ENCODE measurements at places on chromosomes 6 and 20.

GRCh38 chr6:73983367-73983766, 287.4 kb downstream of the CD109 start:
- DNase-seq, result no peak

GRCh38 chr6:150482883-150483409, 114.1 kb downstream of the IYD start:
- no peak for DNase-seq

GRCh38 chr6:111585241-111585973, 20.3 kb downstream of the TRAF3IP2 start:
- DNase-seq, result no peak

DNA sequence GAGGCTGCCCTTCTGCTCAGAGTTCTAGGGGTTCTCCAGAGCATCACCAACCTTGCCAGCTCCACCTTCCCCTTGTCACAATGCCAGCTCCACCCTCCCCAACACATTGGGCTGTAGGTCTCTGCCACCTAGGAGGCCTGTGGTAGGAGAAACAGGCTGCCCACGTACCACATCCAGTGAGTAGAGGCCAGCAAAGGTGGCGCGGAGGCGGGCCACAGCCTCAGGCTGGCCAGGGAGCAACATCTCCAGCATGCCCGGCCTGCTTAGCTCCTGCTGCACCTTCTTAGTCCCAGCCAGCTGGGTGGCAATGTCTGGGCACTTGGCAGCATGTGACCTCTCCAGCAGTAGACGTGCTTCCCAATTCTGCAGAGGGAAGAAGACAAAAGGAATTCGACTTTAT, 23.8 kb downstream of the GSS start:
- no peak for DNase-seq

- DNase-seq, result no peak
These were observed 20.9 kb downstream of the GPR63 start for GRCh38 chr6:96816301-96816817.

- no peak for DNase-seq
These were observed 150.8 kb upstream of the STXBP5 start for GRCh38 chr6:147053311-147053921.

- no peak for DNase-seq
These were observed 10.7 kb downstream of the TXNDC5 start for GRCh38 chr6:7899889-7900213.

GRCh38 chr6:3379482-3380060, 77.3 kb downstream of the SLC22A23 start:
- DNase-seq, result no peak

DNA sequence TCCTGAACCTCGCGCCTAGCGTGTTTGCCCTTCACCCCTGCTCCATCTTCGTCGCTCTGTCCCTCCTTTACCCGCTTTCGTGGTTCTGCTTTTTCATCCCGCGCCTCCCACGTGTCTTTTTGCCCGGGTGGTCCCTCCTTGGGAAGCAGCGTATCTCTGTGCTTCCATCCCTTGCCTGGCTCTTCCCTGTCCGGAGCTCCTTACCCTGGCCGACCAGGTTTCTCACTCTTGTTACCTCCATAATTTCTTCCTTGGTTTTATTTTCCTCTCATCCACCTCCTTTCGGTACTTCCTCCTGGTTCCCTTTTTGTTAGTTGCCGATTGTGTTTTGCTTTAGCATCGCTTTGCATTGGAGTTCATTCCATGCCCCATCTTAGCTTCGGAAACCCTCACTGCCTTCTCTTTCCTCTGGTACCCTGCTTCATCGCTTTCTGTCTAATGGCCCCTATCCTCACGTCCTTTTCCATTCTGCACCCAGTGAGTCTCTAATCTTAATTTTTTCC, 735 bp downstream of the FAM135A start:
- no peak for DNase-seq

DNA sequence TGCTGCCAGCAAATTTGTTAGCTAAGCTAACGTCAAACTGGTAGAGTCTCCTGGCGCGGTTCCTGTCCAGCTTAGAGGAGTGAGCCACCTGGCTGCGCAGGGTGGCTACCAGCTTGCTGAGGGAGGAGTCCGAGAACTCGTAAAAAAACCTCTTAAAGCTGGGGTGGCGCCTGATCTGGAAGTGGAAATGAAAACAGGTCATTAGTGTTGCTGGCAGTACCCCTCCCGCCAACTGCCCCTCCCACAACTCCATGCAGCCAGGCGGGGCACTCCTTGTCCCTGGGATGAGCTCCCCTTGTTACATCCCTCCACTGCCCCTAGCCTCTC, 17.3 kb downstream of the BNIP5 start:
- DNase-seq, result no peak

DNA sequence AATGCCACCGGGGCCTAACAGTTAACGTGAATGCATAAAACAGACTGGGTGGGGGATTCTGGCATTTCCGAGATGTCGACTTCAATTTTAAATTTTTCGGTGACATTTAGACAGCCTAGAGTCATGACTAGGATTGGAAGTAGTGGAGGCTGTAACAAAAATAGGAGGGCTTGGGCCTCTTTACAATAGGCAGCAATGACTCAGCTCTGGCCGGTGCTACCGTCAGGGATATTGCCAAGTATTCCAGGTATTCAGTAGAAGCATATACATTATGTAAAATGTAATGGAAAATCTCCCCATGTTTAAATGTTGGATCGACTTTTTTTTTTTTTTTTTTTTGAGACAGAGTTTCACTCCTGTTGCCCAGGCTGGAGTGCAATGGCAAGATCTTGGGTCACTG, 136.2 kb upstream of the STMND1 start:
- no peak for DNase-seq

DNA sequence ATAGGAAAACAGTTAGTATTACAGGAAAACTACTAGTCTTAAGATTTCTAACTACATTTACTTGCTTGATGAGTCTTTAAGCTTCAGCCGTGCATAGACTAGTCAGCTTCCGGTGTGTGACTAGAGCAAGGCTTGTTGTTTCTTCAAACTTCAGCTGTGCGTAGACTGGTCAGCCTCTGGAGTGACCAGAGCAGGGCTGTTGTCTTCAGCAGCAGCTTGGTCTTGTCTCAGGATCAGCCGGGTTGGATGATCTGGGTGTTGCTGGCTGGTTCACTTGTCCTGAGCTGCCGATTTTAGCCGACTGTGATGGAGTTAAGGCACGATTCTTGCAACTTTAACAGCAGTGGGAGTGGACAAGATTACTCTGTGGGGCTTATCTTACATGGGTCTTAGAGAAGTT, 44.7 kb downstream of the HLA-C start:
- no peak for DNase-seq

DNA sequence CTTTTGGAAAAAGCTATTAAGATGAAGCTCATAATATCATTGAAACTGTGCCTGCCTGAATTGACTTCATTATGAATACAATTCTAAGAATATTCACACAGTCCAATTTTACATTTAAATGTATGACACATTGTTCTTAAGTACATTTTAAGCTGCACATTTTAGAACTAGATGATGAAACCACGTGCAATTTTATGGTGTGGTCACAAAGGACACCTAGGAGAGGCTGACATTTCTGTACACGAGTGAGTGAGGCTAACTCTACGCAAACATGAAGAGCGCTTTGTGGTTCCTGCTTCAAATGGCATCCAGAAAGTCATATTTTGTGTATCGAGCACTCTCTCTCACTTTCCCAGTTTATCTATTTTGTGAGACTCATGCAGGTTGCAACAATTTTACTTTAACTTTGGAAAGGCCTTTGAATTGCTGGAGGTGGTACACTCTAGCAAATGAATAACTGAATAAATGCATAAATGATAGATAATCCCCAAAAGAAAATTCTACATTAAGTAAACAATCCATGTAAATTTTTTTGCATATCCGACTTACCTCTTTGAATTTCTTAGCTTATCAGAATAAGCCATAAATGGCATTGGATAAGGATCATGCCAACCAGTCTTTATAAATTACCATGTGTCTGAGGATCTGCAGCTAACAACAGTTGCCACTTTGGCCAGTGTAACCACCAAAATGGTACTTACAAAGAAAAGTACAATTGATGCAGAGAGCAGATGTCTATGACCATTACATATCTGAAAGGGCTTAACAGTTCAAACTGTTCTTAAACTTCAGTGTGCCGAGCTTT, 97.3 kb downstream of the NRSN1 start:
- DNase-seq, result no peak

DNA sequence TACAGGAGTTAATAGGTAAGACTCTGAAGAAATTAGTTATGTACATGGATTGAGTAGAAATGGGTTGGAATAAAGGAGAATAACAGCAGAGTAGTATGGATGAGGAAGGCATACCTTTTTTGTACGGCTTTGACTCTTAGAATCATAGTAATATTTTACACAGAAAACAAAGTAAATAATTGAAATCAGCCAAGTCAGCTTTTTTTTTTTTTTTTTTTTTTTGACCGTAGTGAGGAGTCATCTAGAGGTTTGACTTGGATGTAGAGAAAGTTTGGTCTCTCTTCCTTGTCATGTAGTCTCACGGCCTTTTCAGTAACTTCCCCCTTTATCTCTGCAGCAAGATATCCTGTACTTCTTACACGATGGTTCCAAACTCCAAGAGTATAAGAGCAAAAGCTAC, 158.9 kb downstream of the FLRT3 start:
- DNase-seq, result no peak

- no peak for DNase-seq
These were observed 687.9 kb upstream of the CITED2 start for GRCh38 chr6:140062043-140063020.
